ENCODE measurements at places on chromosomes 13 and 19. TPM values are rescaled to one million over a fixed set of nuclear protein-coding genes. Genes with fewer than 3 reads are reported as not detected.

- H3K4me3 ChIP-seq: no peak overlapping the region
- H3K27ac ChIP-seq: no peak overlapping the region
- no peaks in the 10 kb centered on the region for H3K36me3 ChIP-seq
- H3K4me1 ChIP-seq: peaks cover 2% of the 10 kb centered on the region
- peaks cover 8% of the 10 kb centered on the region for H3K27me3 ChIP-seq
- DNase-seq: no peak
Observed at GRCh38 chr13:40350283-40350992, 316.0 kb downstream of the FOXO1 start.

GRCh38 chr13:63910511-63910910 lies 2494.9 kb upstream of the PCDH20 start:
- peaks cover 3% of the 10 kb centered on the region for H3K4me1 ChIP-seq
- H3K27me3 ChIP-seq: no peaks in the 10 kb centered on the region
- no peak for DNase-seq
- no peaks in the 10 kb centered on the region for H3K36me3 ChIP-seq

DNA sequence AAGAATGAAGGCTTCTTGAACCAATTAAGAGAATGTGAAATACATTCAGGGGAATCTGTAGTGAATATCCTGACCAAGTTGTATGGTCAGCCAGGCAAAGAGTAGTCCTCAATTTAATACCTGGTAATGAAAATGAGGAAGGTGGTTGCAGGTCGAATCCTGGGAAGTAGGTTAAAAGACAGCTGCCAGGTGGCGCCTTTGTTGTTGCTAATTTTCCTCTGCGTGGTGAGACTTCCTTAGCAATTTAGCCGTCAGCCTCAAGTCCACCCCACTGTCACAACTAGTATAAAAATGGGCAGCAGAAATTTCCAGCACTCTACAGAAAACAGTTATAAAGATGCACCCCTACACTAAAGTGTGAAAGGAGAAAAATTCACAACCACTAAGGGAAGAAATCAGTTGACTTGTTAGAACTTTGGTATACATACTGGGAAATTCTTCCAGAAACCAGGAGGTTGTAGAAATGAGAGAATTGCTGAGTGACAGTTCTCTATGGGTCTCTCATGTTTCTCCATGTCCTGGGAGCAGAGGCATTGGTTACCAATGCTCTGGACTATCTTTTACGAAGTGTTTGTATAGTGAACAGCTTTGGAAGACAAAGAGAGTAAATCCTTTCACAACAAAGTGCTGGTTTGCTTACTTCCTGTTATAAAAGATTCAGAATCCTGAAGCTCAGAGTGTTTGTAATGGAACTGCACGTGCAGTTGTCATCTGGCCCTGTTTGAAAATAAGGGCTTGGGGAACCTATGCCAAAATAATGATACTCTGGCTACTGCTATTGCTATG lies 235.9 kb downstream of the NHLRC3 start:
- no peaks in the 10 kb centered on the region for H3K27me3 ChIP-seq
- peaks cover 7% of the 10 kb centered on the region for H3K4me1 ChIP-seq
- H3K36me3 ChIP-seq: no peaks in the 10 kb centered on the region
- H3K4me3 ChIP-seq: no peak overlapping the region
- H3K27ac ChIP-seq: no peak overlapping the region

Gene C19orf67
- total RNA-seq: not detected

Measured in osteocyte (in vitro differentiated cells).